Ascending aorta (tissue), 2 donors: ENCODE measurements at places on chromosomes 11 and 22.

- DNase-seq: no peak
Observed at GRCh38 chr11:22581354-22582150, 44.1 kb downstream of the FANCF start.

GRCh38 chr11:19617696-19618523, 94.7 kb upstream of the NAV2 start:
- DNase-seq: no peak

GRCh38 chr22:30720263-30720837, 25.7 kb downstream of the OSBP2 start:
- no peak for DNase-seq

GRCh38 chr22:35140879-35141745, 75.2 kb downstream of the ISX start:
- DNase-seq: no peak

DNA sequence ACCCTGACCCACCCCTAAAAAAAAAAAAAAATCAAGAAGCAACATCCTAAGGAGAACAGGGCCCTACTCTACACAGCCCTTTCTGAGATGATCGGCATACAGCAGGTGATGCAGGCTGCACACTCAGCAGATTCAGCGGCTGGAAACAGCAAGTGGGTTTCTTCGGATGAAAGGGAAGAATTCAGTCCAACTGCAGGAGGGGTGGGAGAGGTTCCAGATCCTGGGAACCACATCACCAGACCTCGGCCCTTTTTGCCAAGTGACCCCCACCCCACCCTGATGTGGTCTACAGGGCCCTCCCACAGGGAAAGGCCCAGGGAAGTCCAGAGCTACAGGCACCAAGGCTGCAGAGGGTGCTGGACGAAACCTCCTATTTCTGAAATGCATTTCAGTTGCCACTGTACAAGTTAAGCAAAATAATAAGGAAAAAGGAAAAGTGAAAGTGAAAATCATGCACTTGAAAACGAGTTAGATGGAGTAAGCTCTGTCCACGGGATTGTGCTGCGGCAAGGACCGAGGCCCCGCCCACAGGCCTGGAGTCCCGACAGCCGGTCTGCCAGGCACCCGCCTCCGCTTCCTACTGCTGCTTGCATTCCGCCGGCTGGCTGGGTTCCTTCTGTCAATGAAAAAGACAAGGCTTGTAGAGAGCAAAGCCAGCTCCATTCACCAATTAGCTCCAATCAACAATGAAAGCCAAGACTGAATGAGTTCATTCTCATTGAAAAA, 16.0 kb upstream of the PHLDA2 start:
- DNase-seq: peak; percentile 93

DNA sequence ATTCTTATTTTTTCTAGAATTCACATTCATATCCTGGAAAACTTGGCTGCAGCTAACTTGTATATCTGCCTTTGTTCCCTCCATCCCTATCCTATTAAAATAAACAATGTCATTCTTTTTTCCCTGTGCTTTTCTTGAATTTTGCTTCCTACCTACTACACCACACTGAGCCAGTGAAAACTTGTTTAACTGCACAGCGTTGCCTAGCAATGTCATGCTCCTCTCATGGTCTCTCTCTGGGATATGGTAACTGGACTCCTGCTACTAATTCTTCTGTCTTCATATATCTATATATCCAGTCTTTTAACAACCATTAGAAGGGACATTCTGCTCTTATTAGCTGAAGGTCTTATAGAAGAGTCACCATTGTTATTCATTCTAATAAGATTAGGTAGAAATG, 434.4 kb downstream of the METTL15 start:
- DNase-seq: no peak

DNA sequence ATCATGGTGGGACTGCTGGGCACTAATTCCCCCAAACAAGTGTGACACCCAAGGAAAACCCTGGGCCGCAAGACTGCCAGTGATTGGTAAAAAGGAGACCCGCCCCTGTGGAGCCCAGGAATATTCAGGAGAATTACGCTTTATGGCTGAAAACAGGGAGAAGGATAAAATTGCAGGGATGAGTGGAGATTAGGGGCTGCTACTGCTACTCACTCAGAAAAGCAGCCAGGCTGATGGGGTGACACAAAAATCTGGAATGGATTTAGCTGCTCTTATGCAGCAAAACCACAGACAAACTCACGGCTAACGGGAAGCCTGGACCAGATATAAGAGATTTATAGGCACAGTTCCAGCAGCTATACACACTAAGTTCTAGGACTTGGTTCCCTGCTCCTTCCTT, 4.4 kb upstream of the FBXO3 start:
- no peak for DNase-seq
